RWPE1 (cell line): ENCODE measurements at places on chromosomes 6 and 20.

GRCh38 chr20:57071954-57072583 is 194.4 kb downstream of the BMP7 start:
- DNase-seq, result no peak

GRCh38 chr20:45407067-45407745 is 883 bp upstream of the DBNDD2 start:
- DNase-seq, result peak; percentile 58

- no peak for DNase-seq
These were observed 184.0 kb downstream of the UTRN start for GRCh38 chr6:144469144-144469575.

GRCh38 chr6:125784365-125784764 is 6.4 kb upstream of the NCOA7 start:
- DNase-seq, result no peak

DNA sequence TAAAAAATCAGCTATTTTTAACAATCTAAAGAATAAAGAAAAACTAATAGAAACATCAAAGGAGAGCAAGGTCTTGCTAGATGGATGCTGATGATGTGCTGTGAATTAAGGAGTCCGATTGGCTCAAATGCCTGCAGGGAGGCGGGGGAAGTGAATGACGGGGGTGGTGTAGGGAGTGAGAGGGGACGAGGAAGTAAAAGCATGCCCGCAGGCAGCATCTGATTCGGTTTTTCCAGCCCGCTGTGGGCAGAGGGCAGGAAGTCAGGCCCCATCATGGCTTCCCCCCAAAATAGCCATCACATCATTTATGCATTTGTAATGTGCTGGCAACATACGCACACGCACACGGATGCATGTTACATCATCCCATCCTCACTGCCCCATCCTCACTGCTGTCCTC is 10.3 kb downstream of the RSPO4 start:
- DNase-seq, result no peak

GRCh38 chr20:45842169-45842812 is 8.7 kb downstream of the SNX21 start:
- no peak for DNase-seq

- DNase-seq, result no peak
These were observed 16.9 kb upstream of the KIF16B start for GRCh38 chr20:16590041-16590633.

GRCh38 chr6:165847407-165848085 is 184.5 kb upstream of the PDE10A start:
- DNase-seq, result no peak

GRCh38 chr6:2141644-2142290 is 103.6 kb downstream of the GMDS start:
- no peak for DNase-seq

- peak; percentile 42 for DNase-seq
These were observed 64.8 kb downstream of the KIAA0319 start for GRCh38 chr6:24581084-24581669.

DNA sequence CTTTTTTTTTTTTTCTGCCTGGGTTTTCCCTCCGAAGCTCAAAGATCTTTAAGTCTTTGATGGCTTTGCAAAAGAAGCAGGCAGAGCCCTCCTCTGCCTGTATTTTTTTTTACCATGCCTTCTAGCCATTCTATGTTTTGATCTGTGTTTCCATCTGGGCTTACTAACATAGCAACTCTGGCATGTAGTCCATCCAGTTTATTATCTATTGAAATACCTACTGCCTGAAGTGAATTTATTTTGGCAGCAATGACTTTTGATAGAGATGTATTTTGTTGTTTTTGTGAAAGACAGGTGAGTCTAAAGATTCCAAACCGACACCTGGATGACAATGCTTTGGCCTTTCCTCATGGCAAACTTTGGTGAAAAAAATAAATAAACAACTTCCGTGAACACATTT is 1157.7 kb upstream of the MAP3K7 start:
- DNase-seq, result no peak

DNA sequence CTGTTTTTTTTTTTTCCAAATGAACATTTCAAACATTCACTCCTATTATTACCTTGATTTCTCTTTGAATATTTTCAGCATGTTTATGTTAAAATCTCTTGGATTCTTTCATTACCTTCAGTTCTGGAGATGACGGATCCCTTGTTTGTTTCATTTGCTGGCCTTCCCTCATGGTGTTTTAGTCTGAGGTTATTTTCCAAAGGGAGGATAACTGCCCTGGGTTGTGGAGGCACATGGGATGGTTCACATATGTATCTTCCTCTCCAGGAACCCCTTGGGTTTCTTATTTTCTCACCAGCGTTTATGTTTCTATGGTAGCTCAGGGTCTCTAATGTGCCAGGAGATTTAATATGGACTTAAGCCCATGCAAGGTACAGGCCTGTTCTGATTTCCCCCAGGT is 36.3 kb downstream of the ECT2L start:
- DNase-seq, result no peak

DNA sequence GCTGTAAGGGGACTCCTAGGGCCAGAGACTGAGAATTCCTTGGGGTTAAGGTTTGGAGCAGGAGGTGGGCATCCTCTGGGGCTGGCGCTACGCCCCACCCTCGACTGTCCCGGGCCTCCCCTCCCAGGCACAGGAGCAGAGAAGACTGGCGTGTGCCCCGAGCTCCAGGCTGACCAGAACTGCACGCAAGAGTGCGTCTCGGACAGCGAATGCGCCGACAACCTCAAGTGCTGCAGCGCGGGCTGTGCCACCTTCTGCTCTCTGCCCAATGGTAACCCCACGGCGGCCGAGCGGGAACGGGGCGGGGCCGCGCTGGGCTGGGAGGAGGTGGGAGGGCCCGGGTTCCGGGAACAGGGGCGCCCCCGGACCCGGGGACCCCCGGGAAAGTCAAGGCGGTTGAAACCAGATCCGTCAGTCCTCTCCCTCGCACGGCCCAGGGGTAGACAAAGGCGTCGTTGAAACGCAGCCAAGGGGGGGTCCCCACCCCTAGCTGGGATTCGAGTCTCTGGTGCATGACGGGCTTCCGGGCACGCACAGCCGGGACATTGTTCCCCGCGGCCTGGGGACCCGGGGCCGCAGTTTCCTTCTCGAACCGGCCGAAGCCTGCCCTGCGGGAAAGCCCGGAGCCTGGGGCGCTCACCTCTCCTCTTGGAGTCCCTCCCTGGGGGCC is 844 bp downstream of the WFDC2 start:
- DNase-seq, result no peak

DNA sequence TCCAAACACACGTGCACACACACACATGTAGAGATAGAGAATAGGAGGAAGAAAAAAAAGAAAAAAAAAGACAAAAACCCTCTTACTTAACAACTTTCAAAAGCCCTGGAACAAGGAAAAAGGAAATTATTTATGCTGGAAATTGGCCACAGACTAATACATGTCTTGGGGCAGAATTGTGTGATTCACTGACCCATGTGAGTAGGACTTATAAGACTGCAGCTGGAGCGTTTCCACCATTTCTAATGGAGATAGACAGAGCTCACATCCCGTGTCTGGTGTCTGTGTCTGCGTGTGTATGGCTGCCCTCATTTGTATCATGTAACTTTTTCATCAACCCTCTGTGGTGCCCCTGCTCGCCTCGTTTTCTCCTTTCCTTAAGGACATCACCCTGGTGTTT is 99.8 kb upstream of the PDE10A start:
- DNase-seq, result no peak

DNA sequence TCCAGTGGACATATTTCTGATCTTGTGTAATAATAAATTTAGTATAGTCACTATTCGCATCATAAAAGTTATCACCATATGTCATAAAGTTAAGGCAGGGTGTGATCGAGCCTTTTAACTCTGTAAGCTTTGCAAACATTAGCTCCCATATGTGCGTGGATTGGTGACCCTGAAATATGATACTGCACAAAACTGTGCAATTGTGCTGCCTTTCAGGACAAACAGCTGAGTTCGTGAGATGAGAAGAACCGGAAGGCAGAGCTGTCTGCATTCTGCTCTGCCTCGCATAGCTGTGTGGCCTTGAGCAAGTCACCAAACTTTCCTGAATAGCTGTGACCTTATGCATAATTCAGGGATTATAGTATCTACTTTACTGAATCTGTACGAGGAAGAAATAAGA is 3.2 kb upstream of the PLEKHG1 start:
- DNase-seq, result no peak

DNA sequence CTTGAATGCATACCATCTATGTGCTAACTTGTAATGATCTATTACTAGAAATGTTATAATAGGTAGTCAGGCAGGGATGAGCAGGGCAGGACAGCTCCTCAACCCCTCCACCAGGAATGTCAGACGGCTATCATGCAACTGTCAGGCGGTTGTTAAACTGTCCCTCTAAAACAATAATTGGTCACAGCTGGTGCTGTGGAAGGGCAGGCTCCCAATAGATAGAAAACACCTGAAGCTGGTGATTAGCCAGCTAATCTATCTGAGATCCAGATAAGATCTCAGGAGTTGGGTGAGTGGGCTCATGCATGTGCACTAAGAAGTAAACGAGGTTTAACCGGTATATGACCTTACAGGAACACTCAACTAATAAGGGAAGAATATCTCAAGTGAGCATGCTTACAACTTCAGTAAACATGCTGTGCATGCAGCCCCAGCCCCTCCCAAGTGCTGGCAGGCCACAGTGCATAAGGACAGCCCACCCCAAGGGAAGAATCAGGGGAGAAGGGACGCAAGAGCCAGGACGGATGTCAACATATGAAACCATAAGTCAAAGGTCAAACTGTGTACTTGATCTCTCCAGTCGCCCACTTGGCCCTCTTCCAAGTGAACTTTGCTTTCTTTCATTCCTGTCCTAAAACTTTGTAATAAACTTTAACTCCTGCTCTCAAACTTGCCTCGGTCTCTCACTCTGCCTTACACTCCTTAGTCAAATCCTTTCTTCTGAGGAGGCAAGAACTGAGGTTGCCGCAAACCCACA is 566.2 kb upstream of the NRSN1 start:
- no peak for DNase-seq

GRCh38 chr20:35314816-35315631 is 22.8 kb upstream of the FAM83C start:
- DNase-seq, result no peak

DNA sequence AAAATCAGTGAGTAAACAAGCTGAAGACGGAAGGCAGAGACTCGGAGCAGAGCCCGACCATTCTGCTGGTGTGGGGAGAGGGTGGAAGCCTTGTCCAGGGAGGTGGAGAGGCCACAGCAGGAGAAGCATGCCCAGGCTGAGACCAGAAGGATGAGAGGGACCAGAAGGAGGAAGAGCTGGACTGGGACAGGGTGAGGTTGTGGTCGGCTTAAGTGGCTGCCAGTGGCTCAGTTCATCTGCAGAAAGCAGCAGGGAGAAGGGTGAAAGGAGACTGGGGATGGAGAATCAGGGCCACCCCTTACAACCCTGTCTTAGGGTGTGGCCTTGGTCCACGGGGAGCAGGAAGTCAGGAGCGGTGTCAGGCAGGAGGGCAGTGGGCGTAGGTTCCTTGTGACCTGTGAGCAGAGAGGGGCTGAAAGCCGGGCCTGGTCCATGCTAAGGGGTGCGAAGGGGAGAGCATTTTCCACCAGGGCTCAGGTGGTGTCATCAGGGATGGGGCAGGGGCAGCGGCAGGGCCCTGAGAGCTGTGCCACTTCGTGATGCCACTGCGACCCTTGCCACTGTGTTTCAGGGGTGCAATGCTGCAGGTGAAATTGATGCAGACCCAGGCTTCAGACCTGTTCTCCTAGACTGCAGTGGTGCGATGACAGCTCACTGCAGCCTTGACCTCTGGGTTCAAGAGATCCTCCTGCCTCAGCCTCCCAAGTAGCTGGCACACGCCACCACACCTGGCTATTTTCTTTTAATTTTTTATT is 81.1 kb downstream of the TTLL2 start:
- DNase-seq, result no peak

DNA sequence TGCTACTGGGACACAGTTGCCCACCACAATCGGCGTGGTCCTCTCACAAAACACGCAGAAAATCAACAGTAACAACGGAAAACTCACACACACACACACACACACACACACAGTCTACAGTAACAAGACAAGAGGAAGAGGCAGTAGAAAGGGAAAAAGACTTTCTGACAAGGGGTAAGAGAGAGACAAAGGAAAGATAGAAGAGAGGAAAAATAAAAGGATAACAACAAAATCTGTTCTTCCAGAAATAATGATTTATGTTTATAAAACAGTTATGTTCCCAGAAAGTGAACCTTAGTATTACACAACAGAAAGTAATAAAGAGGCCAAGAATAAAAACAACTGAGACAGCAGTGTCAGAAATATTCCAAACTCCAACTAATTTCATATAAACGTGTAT is 2.9 kb downstream of the RANBP9 start:
- DNase-seq, result no peak

DNA sequence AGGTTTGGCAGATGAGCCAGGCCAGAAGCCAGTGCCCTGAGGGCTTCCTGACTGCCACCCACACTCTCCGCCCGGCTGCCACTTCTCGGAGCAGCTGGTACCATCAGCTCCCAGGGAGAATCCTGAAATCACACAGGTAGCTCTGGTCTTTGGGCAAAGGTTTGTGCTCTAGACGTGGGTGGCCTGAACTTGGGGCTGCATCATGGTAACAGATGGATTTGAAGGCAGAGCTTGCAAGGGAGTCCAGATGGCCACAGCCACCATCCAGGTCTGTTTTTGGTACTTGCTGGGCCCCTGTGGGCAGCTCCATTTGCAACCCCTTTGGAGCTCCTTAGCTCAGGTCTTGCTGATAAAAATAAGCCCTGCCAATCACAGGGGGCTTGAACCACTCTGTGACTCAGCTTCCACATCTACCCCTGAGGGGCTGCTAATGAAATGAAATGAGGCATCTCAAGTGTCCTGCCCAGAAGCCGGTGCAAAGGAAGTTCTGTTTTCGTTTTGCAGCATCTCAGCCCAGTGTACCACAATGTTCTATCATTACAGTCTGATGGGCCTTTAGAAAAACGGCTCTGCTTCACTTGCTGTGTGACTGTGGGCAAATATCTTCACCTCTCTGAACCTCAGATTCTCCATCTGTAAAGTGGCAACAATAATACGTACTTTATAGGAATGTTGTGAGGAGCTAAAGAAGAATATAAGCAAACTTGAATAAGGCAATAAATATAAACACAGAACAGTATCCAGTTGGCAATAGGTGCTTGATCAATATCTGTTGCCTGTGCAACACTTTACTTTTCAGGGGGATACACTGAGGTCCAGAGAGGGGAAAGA is 25.1 kb upstream of the CDH22 start:
- DNase-seq, result peak; percentile 62

GRCh38 chr20:4989570-4989969 is 11.7 kb downstream of the SLC23A2 start:
- DNase-seq, result no peak

- no peak for DNase-seq
These were observed 157.1 kb downstream of the AKAP7 start for GRCh38 chr6:131292145-131292938.

DNA sequence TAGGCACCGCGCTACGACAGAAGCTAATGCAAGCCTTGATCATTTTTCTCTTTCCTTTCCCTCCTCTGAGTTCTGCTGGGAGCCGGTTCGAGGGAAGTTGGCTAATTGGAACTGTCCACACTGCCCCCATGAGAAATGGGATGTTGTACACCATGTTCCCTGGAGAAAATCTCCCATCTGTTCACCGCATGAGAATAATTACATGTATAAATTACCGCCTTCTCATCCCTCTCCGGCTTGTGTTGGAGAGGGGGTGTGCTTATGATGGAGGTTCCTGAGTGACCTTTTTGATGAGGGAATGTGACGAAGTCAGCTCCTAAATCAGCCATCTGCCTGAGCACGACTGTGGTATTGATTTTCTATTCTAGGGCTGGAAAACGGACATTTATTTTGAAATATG is 320.2 kb upstream of the SULF2 start:
- no peak for DNase-seq
